ENCODE measurements at places on chromosomes 2 and 18.

DNA sequence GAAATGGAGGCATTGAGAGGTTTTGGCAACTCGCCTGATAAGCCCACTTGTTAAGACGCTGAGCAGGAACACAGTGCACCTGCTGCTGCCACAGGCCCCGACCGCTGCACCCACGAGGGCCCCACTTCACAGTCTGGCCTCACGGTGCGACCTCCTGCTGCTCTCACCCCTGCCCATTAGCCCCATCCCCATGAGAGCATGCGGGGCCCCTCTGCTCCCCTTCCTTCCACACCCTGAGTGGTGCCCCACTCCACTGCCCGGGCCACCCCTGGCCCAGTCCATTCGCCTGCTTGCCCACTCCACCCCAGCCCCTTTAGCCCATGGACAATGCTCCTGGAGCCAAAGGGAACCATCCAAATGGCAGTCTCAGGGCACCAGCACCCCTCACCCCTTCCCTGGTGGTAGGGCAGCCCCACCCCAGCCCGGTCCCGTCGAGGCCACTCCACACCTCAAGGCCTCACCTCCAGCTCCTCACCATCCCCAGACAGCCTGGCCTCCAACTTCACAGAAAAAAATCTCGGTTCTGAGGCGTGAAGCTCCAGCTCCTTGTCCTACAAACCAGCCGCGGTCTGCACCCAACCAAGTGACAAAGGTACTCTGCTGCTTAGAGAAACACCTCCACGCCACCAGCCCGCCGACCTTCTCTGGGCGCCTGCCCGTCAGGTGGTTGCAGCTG is 6.7 kb upstream of the GPR55 start:
- DNase-seq, result no peak

DNA sequence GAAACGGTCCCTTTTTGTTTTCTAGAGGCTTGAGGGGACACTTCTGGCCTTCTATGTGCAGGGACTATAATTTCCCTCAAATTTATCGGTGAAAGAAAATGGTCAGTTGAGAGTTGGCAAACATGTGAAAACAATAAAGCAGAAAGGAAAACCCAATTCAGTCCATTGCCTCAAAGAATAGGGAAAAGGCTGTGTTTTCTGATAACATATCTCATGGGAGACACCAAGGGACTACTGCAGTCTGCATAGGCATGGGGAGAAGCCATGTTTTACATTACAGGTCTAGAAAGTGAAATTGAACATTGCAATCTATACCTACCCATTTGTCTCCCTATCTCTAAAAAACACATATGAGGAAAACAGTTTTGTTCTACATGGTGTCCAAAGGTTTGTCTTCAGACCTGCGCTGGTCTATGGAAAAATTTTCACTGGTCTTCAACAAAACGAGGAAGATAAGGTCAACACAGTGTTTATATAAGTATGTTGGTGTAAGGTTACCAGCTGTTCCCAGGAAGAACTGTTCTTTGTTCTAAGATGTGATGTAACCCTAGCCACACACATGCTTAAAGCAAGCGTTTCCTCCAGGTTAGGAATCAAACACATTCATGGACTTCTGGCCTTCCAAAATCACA is 179.7 kb downstream of the MREG start:
- DNase-seq, result no peak

DNA sequence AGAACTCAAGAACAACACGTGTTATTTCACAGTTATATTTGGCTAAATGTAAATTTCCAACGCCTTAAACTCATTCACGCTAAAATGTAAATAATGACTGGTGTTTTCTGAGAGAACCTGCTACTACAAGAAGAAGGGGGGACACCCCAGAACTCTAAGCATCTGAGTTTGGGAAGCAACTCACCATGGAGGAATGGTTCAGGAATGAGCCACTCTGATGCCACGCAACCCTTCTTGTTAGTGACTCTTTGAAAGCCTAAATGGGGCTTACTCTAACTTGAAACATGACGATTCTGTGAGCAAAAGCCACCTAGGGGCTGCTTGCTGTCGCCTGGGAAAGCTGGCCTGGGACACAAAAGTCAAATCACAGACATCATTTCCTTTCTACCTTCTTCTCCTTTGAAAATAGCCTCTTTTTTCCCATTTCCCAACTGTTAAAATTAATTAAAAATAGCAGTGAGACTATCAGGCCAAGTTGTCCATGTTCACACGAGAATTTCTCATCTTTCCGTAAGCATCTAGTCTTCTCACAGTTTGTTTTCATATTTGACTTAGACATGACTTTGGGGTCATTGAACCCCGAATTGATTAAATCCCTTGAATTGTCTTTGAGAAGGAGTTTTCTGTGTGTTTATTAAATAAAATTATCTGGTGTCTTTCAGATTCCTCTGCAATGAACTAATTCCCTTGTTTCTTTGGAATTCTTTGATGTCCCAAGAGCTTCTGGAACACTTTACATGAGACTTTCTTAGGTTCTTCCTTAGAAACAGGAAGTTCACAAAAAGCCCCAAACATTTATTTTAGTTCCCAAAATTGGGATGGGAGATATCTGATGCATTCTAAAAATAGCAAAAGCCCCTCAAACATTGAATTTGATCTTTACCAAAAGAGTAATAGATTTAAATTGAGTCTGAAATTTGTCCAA is 75.5 kb upstream of the CABLES1 start:
- no peak for DNase-seq

- no peak for DNase-seq
Observed at GRCh38 chr2:84132370-84132769, 326.7 kb downstream of the SUCLG1 start.

- DNase-seq, result no peak
Observed at GRCh38 chr18:37987901-37988300, 422.3 kb upstream of the CELF4 start.

DNA sequence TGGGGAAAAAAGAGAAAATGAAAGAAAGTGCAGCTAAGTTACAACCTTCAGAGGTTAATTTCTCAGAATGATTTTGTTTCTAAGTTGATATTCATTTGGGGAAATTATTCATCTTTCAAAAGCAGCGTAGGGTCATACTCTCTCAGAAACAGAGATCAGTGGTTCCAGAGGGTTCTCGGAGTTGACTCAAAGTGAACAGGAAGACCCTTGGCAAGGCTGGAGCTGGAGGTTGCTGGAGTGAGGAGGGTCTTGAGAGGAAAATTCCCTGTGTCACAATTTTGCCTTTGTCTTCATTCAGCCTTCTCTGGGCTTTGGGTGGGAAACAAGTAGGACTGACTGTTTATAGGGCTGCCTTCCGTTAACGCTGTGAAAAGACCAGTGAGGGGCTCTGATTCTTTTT is 168.2 kb downstream of the ICOS start:
- no peak for DNase-seq

GRCh38 chr2:170975943-170976270 is 46.9 kb downstream of the GORASP2 start:
- DNase-seq, result no peak

DNA sequence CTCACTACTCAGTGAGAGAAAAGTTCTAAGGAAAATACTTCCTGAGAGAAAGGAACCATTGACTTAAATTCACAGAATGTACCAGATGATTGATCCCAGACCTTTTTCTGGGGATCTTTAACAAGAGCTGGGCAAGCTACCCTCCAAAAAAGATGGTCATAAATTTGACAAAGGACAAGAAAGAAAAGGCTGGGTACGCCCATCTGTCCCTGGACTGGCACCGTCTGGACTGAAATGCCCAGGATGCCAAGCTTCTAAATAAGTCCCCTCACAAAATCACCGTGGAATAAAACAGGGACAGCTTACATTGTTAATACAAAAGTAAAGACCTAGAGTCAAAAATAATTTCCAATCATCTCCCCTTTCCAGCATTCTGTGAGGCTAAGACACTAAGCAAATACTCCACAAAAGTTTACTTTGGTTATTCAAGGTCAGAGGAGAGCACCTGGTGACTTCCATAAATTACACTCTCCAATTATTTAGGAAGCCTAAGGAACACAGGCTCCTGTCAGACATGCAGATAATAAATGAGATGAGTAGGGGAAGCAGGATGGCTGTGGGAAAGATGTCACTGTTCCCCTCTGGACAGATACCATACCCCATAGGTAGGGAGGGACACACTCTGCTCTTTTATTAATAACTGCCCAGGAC is 69.9 kb downstream of the UXS1 start:
- DNase-seq, result no peak

DNA sequence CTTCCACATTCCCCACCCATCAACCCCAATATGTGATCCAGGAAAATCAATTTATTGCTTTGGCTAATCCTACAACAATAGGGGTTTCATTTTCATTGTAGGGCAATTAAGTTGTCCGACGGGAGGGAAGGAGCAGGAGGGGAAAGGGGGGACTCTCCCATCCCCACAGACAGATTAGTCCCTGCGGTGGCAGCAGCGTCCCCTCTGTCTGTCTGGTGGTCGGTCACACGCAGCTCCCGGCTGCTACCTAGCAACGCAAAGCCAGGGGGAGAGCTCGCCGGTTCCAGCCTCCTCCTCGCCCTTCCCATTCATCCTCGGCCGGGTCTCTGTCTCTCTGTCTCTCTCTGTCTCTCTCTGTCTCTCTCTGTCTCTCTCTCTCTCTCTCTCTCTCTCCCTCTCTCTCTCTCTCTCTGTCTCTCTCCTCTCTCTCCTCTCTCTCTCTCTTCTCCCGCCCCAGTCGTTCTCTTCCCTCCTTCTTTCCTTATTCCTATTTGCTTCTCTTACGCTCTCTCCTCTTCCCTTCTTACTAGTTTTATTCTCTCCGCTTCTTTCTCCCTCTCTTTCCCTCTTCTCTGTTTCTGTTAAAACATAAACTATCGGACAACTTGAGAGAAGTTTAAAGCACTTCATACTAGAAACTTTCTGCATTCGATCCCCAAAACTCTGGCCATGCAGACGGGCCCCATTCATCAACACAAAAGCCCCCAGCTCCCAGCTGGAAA is 1.2 kb downstream of the LRP2 start:
- no peak for DNase-seq
